Right cardiac atrium (tissue), 5 donors: ENCODE measurements at places on chromosomes 13 and 19. TPM values are rescaled to one million over a fixed set of nuclear protein-coding genes. Genes with fewer than 3 reads are reported as not detected.

The PSG3 gene
- not detected for polyA plus RNA-seq

The ERVV-1 gene
- not detected for polyA plus RNA-seq

The POU2F2 gene
- polyA plus RNA-seq = 0.77 TPM

The YJU2 gene
- 17.7 TPM for polyA plus RNA-seq
